ENCODE measurements at places on chromosomes 1 and 21.

GRCh38 chr1:160665330-160666078 is 18.7 kb upstream of the SLAMF1 start:
- DNase-seq = no peak

- DNase-seq = no peak
Measured at GRCh38 chr1:48177257-48177656, 45.3 kb upstream of the SLC5A9 start.

DNA sequence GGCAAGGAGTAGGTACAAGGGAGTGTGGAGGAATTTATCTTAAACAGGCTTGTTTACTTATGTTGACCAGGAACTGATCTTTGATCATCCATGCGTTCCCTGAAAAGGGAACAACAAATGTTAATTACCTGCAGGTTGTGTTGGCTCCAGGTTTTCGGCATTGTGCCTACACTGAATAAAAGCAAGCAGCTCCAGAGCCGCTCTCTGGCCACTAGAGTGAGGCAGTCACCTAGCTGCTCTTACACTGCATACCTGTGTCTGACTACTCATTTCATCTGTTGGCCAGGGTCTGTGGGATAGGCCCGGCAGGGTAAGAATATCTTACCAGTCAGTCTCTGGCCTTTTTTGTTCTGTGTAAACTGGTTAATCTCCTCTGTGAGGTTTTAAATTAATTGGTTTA is 183.6 kb downstream of the HFM1 start:
- DNase-seq = no peak

DNA sequence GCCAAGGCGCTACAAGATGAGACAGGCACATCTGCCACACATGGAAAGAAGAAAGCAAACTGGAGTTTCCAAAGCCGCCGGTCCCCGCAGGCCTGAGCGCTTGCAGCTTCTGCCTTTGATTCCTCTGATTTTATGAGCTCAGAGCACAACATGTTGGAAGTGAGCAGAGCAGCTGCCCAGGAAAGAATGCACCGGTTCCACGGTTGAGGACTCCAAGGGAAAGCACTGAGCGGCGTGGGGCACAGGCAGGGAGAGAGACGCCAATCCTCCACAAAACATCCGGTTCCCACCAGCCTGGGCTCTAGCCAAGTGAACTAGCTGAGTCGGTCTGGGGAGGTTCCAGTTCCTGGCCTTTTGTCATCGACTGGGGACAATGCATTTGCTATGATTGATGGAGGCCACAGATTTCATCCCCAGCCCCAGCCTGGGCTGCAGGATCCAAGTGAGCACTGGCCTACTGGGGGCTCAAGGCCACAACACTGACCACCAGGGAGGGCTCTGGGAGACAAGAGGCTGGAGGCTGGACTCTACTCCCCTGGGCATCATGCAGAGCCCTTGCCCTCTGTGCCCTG is 253.1 kb upstream of the IRF2BP2 start:
- no peak for DNase-seq

GRCh38 chr1:204130981-204131892 is 20.6 kb downstream of the ETNK2 start:
- DNase-seq = peak; percentile 49

DNA sequence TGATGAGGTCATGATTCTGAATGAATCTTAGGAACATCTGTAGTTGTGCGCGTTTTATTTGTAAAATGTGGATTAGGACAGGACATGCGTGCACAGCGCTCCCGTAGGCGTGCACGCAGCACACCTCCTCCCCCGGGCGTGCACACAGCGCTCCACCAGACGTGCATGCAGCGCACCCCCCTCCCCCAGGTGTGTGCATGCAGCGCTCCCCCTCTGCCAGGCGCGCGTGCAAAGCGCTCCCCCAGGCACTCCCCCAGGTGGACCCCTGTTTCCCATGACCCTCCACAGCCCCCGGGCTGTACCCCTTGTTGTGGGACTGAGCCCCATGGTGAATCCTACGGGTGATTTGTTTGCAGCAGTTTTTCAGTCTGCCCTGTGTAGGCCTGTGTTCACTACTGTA is 61.6 kb downstream of the S100B start:
- DNase-seq = no peak

GRCh38 chr21:35026153-35026500 is 23.0 kb downstream of the RUNX1 start:
- DNase-seq = no peak

- no peak for DNase-seq
Measured at GRCh38 chr21:46226146-46226545, 2.4 kb downstream of the LSS start.

DNA sequence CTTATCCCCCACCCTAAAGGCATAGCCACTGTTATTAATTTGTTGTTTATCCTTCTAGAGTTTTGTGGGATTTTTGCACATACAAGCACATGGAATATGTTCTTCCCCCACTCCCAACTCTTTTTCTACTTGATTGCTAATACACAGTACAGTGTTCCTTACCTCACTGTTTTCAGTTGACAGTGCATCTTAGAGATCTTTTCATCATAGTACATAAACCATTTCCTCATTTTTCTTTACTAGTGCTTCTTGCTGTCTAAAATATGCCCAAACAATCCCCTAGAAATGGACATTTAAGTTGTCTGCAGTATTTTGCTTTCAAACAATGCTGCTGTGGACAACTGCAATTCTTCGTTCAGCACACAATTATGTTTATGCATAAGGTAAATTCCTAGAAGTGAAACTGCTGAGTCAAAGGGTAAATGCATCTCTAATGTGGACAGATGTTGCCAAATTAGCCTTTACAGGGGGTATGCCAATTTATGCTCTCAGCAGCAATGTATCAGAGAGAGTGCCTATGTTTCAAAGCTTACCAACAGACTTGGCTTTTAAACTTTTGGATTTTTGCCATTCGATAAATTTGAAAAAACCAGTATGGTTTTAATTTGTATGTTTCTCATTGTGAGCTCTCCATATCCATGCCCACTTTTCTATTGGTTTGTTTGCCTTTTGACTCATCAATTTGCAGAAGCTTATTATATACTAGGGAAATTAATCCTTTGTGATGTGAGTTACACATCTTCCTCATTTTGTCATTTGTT is 132.6 kb downstream of the MRPS6 start:
- no peak for DNase-seq

GRCh38 chr21:14900611-14901010 is 164.2 kb downstream of the NRIP1 start:
- no peak for DNase-seq

DNA sequence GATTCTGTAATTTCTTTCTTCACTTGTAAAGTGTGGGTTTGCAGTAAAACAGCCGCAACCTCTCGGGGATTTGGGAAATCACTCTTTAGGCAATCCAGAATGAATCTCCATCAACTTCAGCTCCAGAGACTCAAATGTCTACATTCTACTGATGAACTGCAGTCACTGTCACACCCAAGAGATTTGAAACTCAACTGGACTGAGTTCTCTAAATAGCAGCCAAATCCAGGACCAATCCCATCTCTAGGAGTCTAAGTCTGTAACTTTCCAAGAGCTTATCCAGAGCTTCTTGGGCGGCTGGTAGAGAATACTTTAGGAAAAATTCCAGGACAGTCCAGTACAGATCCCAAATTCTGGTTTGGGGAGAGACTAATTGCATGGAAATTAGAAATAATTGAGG is 62.9 kb downstream of the ADAMTS1 start:
- DNase-seq = no peak

GRCh38 chr1:242017580-242018233 is 18.8 kb upstream of the MAP1LC3C start:
- peak; percentile 81 for DNase-seq

GRCh38 chr1:218304281-218305039 is 19.4 kb downstream of the RRP15 start:
- DNase-seq = peak; percentile 35

DNA sequence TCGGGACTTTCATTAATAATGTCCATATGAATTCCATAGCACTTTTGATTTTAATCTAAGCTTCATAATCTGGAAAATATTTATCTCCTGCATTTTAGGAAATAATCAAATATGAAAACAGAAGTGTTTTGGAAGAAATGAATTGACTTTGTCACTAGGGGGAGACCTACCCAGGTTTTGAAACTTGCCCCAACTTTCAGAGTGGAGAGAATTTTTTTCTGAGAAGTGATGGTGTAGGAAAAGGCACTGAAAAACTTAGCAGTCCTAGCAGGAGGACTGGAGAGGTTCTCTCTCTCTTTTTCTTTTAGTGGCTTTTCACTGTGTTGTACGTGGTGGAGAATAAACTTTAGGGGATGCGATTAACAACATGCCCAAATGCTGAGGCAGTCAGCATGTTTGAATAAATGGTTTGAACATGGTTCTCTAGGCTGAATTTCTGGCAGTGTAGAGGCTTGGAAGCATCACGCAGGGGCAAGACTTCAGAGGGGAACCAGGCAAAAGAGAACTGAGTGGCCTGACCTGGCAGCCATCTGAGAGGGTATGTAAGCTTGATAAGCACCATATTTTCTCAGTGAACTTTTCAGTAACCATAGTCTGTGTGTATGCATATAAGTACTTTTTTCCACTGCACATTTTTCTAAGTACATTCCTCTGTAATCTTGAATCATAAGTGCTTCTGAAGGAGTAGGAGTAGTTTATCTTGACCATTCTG is 68.3 kb upstream of the NEK7 start:
- DNase-seq = peak; percentile 17

DNA sequence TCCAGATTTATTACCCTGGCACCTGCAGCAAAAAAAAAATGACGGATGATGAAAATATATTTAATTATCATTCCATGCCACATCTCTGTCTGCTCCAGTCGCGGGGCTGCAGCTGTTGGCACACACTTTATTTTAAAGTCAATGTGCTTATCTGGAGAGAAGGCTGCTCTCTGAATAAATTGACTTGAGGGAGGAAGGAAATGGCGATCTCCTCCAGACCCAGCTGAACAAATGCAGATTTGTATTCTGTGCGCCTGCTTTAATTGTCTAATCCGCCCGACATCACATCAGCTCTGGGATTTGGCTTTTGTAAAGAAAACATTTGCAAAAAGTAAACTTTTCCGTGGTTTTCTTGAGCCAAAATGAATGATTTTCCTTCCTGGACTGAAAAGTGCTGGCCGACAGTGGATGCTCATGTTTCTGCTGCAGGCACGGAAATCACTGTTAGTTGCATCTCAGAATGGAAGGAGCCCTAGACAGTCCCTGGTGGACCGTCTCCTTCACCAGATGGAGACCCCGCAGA is 150.2 kb downstream of the CAMTA1 start:
- DNase-seq = no peak

- no peak for DNase-seq
Measured at GRCh38 chr1:7588457-7588827, 182.7 kb upstream of the VAMP3 start.

DNA sequence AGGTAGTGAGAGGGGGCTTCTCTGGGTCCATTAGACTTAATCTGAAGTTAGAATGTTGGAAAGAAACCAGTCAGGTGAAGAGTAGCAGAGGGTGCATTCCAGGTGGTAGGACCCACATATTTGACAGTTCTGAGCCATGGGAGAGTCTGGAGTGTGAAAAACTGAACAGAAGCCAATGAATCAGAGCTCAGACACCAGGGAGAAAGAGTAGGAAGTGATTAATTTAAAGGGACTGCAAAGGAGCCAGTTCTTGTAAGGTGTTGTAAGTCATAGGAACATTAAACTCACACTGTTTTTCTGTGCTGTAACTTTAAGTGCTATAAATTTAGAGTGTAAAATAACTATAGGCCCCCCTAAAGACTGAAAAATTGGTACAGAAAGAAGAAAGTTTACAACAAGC is 5.9 kb upstream of the DHX9 start:
- DNase-seq = no peak

- DNase-seq = no peak
Measured at GRCh38 chr1:242205622-242206489, 207.0 kb upstream of the MAP1LC3C start.

GRCh38 chr1:70042090-70042731 is 163.2 kb downstream of the LRRC40 start:
- DNase-seq = no peak

- DNase-seq = no peak
Measured at GRCh38 chr21:46191686-46192575, 7.7 kb upstream of the SPATC1L start.

- DNase-seq = no peak
Measured at GRCh38 chr1:43395523-43395922, 5.8 kb downstream of the SZT2 start.

- DNase-seq = no peak
Measured at GRCh38 chr1:161190962-161191521, 7.8 kb downstream of the ADAMTS4 start.

DNA sequence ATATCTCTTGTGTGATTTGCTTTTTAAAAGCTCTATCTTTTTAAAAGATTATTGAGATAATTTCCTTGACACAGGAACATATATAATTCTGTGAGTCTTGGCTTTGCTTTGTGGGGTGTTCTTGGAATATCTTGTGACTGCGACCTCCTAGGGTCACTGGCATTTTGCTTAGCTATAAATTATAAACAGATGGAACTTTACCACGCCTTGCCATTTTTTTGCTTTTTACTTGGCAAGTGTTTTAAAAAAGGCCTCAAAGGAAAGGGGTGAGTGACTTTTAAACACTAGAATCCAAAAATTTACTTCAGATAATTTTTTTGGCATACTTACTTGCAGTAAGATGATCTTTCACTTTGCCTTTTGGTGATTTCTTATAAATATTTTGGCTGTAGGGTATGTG is 43.6 kb downstream of the ALG6 start:
- DNase-seq = no peak

GRCh38 chr1:7069931-7070330 is 284.7 kb downstream of the CAMTA1 start:
- no peak for DNase-seq

DNA sequence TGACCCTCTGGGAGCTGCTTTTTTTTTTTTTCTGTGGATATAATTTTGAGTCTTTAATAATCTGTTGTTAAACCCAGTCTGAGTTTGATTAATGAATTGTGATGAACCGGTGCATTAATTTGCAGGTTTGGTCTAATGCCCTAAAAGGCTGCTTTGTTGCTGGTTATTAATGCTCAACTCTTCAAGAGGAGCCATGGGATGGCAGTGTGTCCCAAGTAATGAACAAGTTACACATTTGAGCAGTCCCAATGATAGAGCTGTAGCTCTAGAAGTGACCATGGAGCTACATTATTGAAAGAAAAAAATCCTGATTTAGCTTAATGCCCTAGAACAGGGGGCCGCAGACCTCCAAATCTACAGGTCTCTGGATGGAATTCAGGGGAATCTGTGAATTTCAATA is 53.1 kb downstream of the RWDD3 start:
- no peak for DNase-seq

DNA sequence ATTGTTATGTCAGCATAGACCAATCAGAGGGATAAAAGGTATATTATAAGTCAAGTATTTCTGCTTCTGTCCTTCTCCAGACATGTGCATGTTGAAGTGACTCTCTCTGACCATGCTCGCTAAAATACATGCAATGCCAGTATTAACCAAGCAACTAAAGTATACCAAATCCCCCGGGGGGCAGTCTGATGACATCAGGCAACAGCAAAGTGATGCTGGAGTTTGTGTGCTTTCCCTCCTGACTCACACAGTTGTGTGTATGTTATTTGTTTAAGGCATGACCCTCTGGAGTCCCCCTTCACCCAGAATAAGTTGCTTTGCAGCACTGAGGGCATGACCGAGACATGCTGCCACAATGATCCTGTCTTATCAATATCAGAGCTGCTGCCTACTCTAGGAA is 2.1 kb downstream of the BRINP2 start:
- no peak for DNase-seq

Measured in HAP-1 (cell line).